Activated T-helper 1 cell treated with anti-CD3 and anti-CD28 coated beads, Interleukin-2, amount 50 U/mL, for 16 hours (primary cell): ENCODE measurements at places on chromosomes 5 and 9.

GRCh38 chr5:96896806-96897205 is 20.5 kb downstream of the ERAP2 start:
- no peak for DNase-seq

DNA sequence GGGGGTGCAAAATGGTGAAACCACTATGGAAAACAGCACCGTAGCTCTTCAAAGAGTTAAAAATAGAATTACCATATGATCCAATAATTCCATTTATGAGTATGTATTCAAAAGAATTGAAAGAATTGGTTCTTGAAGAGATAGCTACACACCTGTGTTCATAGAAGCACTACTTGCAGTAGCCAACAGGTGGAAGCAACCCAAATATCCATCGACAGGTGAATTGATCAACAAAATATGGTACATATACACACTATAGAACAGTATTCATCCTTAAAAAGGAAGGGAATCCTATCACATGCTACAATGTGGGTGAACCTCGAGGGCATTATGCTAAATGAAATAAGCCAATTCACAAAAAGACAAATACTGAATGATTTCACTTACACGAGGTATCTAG is 85.7 kb upstream of the VCAN start:
- no peak for DNase-seq

DNA sequence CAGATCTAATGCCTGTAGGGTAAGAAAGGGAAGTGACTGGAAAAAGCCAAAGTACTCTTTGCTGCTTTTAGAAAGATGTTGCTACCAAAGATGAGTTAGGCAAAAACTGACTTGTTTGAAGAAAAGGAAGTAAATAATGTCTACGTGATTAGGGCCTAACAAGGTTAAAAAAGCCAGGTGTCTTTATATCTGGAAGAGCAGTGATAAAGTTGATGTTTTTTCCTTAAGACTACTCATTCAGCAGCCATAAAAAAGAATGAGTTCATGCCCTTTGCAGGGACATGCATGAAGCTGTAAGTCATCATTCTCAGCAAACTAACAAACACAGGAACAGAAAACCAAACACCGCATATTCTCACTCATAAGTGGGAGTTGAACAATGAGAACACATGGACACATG is 13.5 kb upstream of the AMACR start:
- DNase-seq: no peak

DNA sequence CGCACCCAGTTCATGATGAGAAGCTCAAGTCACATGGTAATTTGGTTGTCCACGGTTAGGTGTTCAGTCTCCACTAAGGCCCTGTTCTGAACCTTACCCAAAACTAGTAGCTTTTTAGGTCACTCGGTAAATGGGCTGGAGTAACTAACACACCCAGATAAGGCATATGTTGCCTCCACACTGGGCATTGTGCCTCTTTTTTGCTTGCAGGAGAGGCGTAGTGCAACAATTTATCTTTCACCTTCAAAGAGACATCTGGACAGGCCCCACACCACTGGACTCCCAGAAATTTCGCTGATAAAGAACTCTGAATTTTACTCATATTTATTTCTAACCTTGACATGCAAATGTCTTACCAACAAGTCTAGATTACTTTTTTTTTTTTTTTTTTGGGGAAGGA is 16.8 kb upstream of the PTGES start:
- DNase-seq: no peak

GRCh38 chr9:136142414-136142796 is 23.7 kb upstream of the TMEM250 start:
- no peak for DNase-seq

GRCh38 chr9:5186416-5187169 is 1.2 kb upstream of the INSL6 start:
- DNase-seq: no peak

- no peak for DNase-seq
These were observed 8.8 kb upstream of the ADRB2 start for GRCh38 chr5:148817606-148818005.

DNA sequence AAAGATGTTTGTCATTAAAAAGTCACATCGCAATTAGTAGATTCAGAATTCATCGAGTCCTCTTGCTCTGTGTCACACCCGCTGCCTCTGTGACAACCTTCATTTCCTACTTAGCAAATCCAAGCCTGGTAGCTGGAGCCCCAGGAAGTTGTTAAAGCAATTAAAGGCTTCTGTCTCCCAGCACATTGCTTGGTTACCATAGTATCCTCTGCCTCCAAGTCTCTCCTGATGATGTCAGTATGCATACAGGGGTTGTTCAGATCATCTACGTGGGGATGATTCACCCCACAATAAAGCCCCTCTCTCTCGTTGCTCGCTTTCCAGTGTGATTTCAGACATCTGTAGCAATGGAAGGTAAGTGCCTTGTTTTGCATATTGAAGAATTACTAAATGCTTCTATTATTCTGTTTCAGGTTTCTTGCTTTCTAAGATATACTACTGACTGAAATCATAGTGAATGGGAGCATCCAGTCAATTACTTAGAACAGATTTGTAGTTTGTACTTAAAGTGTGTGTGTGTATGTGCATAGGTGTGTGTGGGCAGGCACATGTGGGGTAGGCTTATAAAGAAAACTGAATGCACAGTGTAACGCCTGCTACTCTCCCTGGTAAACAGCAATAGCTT is 52.9 kb downstream of the PAM start:
- no peak for DNase-seq
